ENCODE measurements at places on chromosomes 13 and 19.

DNA sequence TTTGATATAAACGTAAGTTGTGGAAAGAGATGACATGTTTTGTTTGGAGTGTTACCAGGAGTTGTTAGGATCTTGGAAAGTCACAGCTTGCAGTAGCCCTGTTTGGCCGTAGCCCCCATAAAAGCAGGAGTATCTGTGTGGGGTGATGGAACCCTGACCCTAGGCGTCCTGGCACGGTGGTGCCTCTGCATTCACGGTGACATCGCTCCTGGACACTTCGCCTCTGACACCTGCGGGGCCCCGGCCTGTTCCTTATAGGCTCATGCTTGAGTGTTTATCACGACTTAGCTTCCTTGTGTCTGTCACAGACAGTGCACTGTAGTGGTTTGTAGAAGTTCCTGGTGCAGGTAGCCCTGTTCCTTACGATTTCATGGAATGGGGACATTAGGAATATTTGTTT is 74.2 kb downstream of the ATP11A start:
- DNase-seq, result no peak

- peak; percentile 2 for DNase-seq
These were observed 58.8 kb upstream of the ZNF681 start for GRCh38 chr19:23817519-23817918.

- no peak for DNase-seq
These were observed 17.7 kb downstream of the RFX2 start for GRCh38 chr19:6092329-6093286.

- DNase-seq, result no peak
These were observed 77.9 kb upstream of the TEX29 start for GRCh38 chr13:111242585-111242984.

- no peak for DNase-seq
These were observed 66.8 kb downstream of the CDK8 start for GRCh38 chr13:26320766-26321165.

GRCh38 chr19:54169149-54169740 is 3.7 kb downstream of the TMC4 start:
- DNase-seq, result no peak

DNA sequence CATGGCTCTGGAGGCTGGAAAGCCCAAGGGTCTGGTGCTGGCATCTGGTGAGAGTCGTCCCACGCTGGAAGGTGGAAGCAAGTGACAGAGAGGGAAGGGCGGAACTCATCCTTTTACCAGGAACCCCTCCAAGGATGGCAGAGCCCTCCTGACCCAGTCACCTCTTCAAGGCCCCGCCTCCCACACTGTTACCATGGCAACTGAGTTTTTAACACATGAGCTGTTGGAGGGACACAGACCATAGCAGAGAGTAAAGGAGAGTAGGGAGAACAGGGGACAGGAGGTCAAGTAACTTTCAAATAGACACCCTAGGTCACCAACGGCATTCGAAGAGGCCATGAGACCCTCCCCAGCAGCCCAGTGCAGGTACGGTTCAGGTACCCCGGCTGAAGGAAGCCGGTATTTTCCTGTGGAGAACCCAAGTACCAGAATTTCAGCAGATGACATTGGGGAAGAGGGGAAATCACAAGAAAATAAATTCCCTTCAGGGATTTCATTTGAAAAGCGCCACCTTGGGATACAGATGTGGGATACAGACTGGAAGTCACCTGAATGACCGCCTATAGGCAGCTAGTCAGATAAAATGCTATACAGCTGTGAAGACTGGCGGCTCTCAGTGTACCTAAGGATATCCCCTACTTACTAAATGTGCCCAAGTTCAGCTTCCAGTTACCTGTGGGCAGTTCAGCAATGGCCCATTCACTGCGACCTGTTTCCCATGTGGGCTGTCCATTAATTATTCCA is 8.0 kb downstream of the IL17D start:
- DNase-seq, result no peak

DNA sequence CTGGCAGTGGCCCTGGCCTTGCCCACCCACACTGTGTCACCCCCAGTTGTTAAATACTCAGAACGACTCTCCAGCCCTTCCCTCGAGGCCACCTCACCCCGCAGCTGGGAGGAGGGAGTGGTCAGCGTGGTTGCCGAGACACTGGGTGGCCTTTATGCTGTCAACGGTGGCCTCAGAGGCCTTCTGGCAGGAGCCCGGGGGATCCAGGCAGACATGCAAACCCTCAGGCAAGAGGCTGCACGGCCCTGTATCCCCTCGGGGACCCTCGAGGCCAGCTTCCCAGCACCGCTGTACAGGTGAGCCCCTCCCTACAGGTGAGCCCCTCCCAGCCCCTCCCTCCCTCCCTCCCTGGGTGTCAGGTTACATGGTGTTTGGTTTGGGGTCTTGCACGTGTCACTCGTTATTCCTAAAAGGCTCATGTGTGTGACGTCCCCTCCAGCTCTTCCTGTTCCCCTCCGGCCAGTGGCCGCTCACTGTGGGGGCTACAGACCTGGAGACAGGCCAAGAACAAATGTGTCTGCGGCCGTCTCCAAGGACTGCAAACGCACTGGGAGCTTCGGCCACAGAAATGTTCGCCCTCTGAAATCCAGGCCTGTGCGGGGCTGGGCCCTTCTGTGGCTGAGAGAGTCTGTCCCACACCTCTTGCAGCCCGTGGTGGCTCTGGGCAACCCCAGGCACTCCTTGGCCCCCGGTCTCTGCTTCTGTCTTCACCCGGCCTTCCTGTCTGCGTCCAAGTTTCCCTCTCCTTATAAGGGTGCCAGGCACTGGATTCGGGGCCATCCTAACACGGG is at the start of gene TEKTIP1:
TEKTIP1 (plus strand) TSS at position 210 of the 791 bp plus-strand sequence; CDS start at position 214, 4 bp downstream.
- no peak for DNase-seq

- peak; percentile 2 for DNase-seq
These were observed 46.4 kb downstream of the PEX11G start for GRCh38 chr19:7442423-7442822.

GRCh38 chr19:17296273-17296672 is 7.0 kb downstream of the ABHD8 start:
- DNase-seq, result no peak

DNA sequence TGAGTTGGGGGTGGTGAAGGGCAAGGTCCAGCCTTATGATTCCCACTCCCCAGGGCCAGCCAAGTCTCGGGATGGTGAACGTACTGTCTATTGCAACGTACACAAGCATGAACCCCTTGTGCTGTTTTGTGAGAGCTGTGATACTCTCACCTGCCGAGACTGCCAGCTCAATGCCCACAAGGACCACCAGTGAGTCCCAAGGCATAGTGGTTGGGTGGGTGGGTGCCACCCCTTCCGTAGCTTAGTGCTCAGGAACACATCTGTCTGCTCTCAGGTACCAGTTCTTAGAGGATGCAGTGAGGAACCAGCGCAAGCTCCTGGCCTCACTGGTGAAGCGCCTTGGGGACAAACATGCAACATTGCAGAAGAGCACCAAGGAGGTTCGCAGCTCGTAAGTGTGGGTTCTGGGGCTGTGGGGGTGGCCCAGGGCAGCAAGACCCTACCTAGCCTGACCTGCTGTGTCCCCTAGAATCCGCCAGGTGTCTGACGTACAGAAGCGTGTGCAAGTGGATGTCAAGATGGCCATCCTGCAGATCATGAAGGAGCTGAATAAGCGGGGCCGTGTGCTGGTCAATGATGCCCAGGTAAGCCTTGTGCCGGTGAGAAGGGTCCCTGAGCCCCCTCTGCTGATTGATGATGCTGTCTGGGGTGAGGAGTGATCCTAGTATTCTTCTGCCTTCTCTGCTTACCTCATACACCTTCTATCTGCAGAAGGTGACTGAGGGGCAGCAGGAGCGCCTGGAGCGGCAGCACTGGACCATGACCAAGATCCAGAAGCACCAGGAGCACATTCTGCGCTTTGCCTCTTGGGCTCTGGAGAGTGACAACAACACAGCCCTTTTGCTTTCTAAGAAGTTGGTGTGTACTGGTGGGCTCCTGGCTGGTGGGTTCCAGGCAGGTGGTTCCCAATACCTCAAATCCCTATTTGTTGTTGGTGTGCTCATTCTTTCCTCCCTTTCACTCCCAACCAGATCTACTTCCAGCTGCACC is 3.8 kb downstream of the TRIM28 start:
- no peak for DNase-seq
